ENCODE measurements at places on chromosomes 6 and 20.

DNA sequence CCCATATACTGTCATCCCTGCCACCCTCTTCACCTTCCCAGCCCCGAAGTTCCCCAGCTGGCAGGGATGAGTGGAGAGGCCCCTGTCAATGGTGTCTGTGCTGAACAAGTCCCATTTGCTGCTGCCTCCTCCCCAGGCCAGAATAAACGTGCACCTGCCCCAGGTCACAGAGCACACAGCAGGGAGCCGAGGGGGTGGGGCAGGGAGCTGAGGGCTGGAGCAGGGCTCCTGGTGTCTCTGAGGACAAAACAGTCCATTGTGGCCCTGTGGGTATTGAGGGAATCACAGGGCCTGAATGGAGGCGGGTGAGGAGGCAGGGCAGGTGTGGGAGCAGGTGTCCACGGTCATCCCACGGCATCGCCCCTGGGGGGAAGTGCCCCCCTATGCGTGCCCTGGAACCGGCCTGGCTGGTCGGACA lies 55.8 kb downstream of the SNAI1 start:
- DNase-seq: peak; percentile 98

DNA sequence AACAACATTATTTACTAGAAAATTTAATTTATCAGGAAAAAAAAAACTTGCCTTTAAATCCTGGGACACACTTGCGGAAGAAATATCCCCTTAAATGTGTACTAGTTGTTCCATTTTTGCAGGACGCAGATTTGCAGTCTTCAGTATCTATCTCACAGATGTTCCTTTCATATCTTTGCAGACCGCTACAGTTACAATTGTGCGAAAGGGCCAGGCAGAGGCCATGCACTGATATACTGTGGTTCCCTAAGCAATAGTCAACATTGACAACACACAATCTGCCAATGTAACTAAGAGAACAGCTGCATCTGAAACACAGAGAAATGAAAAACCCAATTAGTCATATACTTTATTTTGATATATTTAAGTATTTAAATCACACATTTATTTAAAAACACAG lies 411.2 kb downstream of the EYS start:
- DNase-seq: no peak

DNA sequence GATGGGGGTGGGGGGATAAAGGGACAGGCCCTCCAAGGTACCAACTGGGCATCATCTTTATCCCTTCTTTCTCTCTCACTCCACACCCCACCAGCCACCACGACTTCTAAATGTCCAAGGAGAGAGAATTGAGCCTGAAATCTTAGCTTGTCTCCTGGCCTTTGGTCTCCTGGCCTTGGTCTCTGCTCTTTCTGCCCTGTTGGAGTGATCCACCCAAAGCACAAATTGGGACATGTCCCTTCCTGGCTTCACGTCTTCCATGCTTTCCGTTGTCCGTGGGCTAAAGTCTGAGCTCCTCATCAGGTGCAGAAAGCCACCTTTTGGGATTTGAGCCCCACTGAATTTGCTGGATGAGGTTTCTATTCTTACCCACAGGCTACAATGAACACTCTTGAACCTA lies 8.4 kb downstream of the ADIG start:
- DNase-seq: no peak

GRCh38 chr6:155738602-155739105 lies 283.0 kb upstream of the NOX3 start:
- DNase-seq: no peak

DNA sequence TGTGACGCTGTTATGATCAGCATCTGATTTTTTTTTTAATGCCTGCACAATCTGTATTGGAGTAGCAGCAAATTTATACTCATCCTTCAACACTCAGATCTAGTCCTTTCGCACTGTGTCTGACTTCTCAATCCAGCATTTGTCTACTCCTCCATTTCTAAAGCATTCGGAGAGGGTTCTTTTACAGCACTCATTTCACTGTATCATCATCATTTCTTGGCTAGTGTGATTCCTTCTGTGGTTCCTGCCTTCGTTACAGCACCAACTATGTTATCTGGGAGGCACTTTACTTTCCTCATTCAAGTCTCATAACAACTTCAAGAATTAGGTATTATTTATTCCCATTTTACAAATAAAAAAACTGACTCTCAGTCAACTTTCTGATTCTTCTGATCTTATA lies 18.0 kb downstream of the NUDT3 start:
- DNase-seq: no peak

- DNase-seq: no peak
Observed at GRCh38 chr6:135506270-135506997, 8.9 kb upstream of the AHI1 start.

DNA sequence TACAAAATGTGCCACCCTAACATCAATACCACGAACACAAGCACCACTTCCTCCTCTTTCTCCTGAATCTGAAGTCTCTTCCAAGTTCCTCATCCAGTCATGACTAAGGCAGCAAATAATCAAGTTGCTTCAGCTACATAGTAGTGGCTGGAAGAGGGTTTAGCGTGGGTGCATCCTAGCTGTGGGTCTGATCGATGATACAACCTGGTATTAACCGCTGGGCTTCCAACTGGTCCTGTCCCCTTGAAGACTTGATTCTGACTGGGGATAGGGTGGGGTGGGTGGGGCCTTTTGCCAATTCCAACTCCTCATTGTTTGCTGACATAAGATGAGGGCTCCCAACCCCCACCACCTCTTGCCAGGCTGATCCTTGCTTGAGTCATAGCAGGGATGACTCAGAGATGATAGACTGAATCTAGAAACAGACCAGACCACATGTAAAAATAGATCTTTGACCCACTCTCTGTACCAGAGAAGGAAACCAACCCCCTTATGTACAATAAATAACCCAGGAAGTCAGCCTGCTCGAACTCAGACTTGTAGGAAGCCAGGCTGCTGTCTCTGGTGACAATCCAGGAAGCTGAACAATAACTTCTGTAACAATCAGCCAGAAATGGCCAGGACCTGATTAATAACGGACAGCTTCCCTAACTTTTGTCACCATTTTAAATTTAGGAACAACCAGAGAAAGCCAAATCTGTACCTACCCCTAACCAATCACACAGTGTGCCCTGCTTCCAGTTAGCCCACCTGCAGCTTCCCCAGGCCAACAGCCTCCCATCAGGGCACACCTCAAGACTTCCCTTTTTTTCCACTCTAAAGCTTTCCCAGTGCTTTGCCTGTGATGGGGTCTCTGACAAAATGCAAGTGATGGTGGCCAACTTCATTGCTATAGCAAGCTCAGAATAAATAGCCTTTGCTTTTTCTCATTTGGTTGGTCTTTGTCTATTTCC lies 68.9 kb upstream of the FAM184A start:
- peak; percentile 89 for DNase-seq
